NCI-H1694 treated with DMSO at 0.1 percent for 48 hours (cell line): ENCODE measurements at places on chromosomes 5 and 9.

DNA sequence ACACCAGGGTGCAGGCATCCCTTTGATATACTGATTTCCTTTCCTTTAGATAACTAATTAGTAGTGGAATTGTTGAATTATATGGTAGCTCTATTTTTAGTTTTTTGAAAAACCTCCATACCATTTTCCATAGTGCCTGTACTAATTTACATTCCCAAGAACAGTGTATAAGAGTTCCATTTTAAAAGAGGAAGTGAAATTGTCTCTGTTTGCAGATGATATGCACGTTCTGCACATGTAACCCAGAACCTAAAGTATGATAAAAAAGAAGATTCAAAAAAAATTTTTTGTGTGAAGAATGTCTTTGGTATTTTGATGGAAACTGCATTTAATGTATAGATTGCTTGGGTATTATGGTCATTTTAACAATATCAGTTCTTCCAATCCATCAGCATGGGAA, 424.0 kb upstream of the CCNH start:
- no peak for DNase-seq

DNA sequence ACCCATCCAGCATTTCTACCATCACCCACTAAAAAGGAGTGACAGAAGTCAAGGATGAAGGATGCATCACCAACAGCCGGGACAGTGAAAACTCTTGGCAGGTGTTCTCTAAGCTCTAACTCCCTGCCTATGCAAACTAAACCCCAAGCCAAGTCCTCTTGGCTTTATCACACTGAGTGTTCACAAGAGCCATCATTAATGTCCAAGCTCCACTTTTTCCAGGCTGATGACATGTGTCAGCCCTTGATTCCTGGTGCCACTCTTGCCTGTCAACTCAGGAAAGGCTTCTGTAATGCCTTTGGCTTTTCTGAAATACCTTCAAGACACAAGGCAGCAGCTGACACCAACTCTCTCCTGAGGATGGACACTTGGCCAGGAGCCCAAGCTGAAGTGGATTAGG, 86.9 kb downstream of the NR6A1 start:
- DNase-seq, result no peak

DNA sequence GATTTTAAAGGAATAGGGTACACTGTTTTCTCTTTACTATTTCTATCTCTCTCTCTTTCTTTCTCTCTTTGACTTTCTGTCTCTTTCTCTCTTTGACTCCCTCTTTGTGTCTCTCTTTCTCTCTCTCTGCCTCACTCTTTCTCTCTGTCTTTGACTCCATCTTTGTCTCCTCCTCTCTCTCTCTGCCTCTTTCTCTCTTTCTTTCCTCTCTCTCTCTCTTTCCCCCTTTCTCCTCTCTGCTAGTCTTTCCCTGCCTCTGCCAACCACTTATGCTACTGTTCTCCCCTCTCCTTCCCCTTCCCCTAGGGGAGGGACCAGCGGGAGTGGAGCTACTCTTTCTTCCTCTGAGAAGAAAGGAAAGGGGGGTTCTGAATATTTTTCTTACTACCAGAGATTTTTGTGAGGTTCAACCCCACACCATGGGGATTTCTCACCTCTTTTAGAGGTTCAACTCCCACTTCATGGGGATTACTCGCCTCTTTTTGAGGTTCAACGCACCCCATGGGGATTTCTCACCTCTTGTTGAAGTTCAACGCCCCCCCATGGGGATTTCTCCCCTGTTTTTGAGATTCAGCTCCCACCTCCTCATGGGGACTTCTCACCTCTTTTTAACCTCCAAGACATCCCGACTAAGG, 309.9 kb downstream of the NR3C1 start:
- DNase-seq, result no peak

DNA sequence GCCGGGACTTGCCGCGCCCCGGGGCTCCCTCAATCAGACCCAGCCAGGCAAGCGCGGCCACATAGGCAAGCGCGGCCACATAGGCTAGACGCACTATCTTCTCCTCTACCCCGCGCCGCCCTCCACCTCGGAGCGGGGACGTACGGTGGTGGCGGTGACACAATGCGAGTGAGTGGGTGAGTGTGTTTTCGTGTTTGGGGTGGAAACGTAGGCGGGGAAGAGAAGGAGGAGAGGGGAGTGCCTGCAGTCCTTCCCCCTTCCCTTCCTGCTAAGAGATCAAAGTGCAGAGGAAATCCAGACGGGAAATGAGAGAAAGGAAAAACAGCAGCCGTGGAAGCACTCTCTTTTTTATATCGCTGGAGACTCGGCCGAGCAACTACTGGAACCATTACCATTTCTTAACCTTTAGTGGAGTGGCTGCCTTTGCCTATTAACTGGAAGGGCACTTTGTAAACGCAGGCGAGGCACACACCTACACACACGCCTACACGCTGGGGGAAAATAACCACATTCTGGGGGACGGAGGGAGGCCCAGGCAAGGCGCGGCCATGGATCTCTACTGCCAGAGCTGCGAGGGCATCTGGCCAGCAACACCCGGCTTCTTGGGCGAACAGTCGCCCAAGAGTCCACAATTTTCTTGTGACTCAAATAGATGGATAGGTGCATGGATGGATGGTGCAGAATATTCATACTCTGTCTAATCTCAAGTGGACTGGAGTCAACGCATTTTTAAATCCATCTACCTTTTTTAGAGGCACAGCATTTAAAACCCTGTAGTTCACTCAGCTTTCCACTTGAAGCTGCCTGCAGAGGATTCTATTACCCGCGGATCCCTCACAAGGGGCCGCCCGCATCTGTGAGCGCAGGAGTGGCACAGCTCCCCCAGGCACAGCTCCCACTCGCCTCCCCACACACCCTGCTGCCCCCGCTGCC, 2.1 kb downstream of the EDIL3 start:
- peak; percentile 72 for DNase-seq

DNA sequence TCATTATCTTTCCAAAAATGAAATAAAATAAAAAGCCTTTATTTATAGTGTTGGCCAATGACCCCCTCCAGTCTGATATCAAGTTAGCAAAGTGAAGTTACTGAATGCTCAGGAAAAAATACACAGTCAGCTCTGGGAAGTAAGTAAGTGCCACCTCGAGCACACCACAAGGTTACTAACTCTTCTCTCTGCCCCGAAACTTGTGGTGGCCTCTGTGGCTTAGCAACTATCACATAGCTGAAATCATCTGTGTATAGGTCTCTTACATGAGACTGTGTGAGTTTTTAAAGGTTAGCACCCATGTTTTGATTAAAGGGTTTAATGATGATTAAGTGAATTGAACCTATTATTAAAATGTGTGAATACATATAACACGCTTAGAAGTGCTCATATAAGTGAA, 161.4 kb upstream of the KLF4 start:
- no peak for DNase-seq

- no peak for DNase-seq
These were observed 707.2 kb downstream of the MTRR start for GRCh38 chr5:8576178-8576577.

DNA sequence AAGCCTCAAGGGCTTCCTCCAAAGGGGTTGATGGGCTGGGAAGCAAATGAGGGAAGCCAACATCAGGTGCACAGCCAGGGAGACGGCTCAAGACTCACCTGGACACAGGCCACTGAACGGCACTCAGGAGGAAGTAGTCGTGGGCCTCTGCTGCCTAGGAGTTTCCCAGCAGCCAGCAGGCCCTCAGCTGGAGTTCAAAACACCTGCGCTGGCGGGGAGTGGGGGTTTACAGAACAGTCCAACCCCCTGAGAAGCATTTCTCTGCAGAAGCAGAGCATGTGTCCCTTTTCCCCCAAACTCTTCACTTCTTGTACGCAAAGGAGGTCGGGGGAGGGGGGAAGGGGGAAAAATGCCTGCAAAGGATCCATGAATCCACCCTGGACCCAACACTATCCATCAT, 2.3 kb downstream of the WHRN start:
- DNase-seq, result no peak

DNA sequence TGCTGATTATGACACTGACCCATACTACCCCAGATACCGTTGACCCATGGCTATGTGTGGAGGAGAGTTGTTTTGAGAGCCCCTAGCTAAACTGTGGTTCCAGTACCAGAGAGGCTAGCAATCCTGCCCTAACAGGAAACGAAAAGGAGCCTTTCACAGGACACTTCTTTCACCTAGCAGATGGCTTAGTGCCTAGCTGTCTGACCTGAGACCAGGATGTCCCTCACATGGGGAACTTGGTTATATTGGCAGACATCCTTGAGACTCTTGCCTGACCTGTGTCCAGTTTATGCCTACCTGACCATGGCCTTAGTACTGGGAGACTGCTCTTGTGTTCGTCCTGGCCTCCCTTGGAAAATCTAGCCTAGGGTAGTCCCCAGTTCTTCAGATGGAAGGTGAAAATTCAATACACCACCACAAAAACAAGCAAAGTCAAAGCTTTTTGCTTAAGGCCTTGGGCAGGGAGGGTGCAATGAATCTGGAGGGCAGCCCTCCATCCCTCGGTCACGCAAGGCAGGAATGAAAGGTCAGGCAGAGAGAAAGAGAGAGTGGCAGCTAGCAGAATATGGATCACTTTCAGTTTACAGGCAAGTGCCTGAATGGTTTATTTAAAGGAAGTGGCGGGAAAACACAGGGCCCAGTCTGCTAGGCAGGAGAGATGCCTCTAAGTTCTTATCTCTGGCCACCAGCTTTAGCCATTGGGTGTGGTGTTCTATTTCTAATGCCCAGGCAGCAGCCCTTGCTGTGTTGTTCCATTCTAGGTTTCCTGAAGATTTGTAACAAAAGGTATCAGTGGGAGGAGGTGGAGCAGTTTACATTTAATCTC, 16.4 kb upstream of the ZNF474 start:
- DNase-seq, result no peak

DNA sequence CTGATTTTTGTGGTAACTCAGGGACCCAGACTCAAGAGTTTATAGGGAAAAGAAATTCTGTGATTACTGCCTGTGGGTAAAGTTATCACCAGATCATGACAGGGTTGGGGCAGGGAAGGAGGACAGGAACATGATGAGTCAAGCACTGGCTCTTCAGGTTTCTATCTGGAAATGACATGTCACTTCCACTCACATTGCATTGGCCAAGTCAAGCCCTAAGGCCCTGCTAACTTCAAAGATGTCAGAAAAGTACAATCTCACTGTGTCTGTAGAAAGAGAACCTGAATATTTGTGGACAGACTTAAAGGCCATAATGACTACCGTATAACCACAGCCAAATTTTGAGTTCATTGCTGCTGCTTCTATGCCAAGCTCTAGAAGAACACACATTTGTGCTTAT, 187.7 kb downstream of the TLE4 start:
- DNase-seq, result no peak

DNA sequence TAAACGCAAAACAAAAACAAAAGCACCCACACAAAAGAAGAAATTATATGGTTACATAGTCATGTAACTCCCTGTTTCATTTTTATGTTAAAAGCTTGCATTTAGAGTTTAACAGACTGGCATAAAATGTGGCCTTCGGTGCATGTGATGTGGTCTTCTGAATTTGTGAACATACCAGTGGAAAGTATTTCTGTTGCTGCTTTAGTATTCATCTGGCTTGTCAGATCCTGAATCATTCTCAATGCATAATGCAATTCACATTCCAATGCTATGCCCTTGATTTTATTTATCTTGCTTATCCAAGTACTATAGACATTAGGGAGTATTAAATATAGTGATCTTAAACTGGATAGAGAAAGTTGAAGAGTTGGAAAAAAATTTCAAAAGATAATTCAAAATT, 740.2 kb upstream of the ZNF608 start:
- no peak for DNase-seq

- DNase-seq, result no peak
These were observed 54.0 kb downstream of the AOPEP start for GRCh38 chr9:94780516-94780950.

DNA sequence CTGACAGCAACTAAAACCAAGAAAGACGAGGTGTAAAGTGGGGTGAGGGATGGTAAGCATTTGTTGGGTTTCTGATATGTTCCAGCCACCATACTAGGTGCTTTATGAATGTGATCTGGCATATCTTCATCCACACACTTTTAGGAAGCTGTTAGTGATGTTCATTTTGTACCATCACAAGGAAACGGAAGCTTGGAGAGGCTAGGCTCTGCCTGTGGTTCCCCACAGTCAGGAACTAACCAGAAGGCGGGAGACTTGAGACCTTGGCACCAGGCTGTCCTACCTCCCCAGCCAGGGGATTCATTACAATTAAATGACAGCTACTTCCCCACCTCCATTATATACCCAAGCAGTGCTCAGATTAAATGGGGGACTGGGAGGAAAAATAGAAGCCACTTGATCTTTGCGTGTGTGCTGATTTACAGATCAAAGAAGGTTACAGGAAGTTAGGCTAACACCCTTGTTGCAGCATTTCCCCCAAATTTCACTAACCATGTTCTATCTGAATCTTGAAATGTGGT, 43.0 kb downstream of the SFXN1 start:
- DNase-seq, result no peak

- DNase-seq, result no peak
These were observed 131.6 kb upstream of the RASA1 start for GRCh38 chr5:87136096-87136495.

DNA sequence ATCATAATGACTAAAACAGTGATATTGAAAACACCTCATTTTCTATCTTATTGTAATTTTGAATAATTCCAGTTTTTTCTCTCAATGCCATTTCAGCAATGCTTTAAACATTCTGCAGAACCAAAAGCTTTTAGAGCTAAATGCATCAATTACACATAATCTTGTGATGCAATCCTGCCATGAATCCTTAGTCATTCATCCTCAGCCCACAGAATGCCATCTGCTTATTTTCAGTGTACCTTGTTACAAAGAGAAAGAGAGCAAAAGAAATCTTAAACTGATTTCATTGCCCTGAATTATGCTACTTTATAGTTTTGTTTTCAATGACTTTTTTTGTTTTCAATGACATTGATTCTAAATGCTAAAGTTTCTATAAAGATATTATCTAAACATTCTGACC, 1234.8 kb upstream of the C9orf72 start:
- peak; percentile 51 for DNase-seq

DNA sequence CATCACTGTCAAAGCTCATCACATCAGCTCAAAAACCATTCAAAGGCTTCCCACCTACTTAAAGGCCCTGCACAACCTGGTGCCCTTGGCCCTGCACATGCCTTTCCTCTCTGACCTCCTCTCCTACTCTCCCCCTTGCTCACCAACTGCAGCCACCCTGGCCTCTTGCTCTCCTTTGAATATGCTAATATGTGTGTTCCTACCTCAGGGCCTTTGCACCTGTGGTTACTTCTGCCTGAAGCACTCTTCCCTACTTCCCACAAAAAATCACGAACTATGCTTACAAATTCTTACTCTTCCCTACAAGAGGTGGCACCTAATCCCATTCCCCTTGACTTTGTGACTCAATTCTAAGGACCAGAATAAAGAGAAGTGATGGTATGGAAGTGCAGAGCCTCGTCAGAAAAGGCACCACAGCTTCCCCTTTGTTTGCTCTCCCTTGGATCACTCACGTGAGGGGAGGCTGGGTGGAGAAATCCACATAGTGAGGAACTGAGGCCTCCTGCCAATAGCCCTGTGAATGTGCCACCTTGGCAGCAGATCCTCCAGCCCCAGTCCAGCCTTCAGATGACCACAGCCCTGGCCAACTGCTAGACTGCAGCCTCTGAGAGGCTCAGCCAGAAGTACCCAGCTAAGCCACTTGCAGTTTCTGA, 3.2 kb upstream of the TMEM171 start:
- DNase-seq, result no peak
